ENCODE measurements at places on chromosomes 6 and 20.
A peak's percentile ranks its signal among the peaks of the same experiment; 100 is the strongest.

DNA sequence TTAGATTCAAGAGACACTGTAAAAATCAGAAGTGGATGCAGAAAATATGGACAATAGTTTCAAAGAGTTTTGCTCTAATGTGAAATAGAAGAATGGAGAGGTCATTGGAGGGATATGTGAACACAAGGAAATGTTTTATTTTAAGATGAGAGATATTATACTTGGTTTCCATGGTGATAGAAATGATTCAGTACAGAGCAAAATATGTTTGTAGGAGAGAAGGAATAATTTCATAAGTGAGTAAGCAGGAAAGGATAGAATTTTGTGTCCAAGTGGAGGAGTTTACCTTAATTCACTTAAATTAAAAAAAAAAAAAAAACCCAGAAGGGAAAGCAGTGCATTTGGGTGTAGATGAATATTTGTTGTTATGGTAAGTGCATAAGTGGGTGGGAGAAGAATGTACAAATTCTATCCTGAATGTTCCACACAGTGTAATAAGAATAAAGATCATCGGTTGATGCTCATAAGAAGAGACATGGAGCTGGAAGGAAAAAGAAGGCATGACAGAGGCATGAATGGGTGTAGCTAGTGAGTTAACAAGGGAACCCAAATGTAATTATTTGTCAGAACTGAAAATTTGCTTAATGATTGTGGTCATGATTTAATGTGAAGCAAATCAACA lies 688.9 kb upstream of the GJE1 start:
- no peaks in the 10 kb centered on the region for H3K27me3 ChIP-seq
- no peak overlapping the region for H3K27ac ChIP-seq
- H3K4me3 ChIP-seq, result no peak overlapping the region
- H3K4me1 ChIP-seq, result no peaks in the 10 kb centered on the region
- no peaks in the 10 kb centered on the region for H3K36me3 ChIP-seq

GRCh38 chr6:33380272-33380981 lies 11.2 kb upstream of the KIFC1 start:
- no peak overlapping the region for H3K27ac ChIP-seq
- no peaks in the 10 kb centered on the region for H3K36me3 ChIP-seq
- peaks cover 7% of the 10 kb centered on the region for H3K4me1 ChIP-seq
- no peak overlapping the region for H3K4me3 ChIP-seq

DNA sequence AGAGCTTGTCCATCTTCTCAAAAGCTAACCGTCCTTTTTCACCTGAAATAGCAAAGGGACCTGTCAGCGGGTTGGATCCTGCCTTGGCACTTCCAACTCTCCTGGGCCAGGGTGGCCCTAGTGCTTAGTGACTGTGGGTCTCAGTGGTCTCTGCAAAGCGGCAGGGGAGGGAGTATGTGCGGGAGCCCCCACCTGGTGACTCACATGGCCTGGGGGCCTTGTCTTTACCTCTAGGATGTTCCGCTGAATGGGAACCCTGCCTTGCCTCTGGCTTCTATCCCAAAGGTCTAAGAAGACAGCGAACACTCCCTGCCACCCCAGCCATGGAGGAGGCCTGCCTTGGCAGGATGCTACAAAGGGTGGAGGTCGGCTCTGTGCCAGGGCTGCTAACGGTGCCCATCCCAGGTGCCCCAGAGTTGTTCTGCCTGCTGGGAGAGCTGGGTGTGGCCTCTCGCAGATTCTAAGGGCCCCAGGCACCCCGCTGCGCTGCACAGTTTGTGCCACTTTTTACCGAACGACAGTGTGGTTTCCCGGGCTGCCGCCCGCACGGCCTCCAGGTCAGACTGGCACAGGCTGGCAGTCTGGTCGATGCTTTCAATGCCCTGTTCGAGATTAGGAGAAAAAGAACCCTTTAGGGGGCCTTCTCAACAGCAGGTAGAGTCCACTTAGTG lies 77.2 kb downstream of the PTPN1 start:
- peaks cover 2% of the 10 kb centered on the region for H3K4me1 ChIP-seq
- no peak overlapping the region for H3K4me3 ChIP-seq
- peaks cover 8% of the 10 kb centered on the region for H3K36me3 ChIP-seq
- no peak overlapping the region for H3K27ac ChIP-seq
- H3K27me3 ChIP-seq, result no peaks in the 10 kb centered on the region

- H3K4me1 ChIP-seq, result no peaks in the 10 kb centered on the region
- no peak for DNase-seq
- H3K27me3 ChIP-seq, result no peaks in the 10 kb centered on the region
- H3K36me3 ChIP-seq, result peaks cover 34% of the 10 kb centered on the region
- H3K27ac ChIP-seq, result no peak overlapping the region
Observed at GRCh38 chr6:132465530-132466485, 47.1 kb downstream of the STX7 start.

DNA sequence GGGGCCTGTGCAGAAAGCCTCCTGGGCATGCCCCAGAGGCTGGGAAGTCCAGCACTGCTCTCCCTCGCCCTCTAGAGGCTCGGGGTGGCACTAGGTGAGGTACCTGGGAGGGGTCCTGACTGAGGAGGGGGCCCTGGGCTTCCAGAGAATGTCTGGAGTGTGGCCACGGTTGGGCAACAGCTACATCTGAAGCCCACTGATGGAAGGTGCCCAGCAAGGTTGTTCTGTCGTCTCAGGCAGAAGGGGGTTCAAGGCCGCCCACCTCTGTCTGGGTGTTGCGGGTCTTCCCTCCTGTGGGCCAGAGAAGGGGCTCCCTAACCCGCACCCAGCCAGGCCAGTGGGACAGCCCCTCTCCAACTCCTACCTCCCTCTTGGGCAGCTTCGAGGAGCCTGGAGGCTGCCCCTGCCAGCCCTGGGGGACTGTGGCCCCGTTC lies 11.4 kb upstream of the VEGFA start:
- H3K36me3 ChIP-seq, result no peaks in the 10 kb centered on the region
- no peak overlapping the region for H3K4me3 ChIP-seq
- H3K27me3 ChIP-seq, result peaks cover 9% of the 10 kb centered on the region
- peak; percentile 83 for DNase-seq

- DNase-seq, result no peak
- H3K27me3 ChIP-seq, result no peaks in the 10 kb centered on the region
- no peak overlapping the region for H3K4me3 ChIP-seq
- H3K4me1 ChIP-seq, result peaks cover 4% of the 10 kb centered on the region
Observed at GRCh38 chr20:32648761-32649650, 24.7 kb downstream of the C20orf203 start.

GRCh38 chr20:47859278-47859677 lies 74.0 kb upstream of the SULF2 start:
- H3K36me3 ChIP-seq, result peaks cover 2% of the 10 kb centered on the region
- H3K27ac ChIP-seq, result no peak overlapping the region
- no peak for DNase-seq
- H3K4me3 ChIP-seq, result no peak overlapping the region

DNA sequence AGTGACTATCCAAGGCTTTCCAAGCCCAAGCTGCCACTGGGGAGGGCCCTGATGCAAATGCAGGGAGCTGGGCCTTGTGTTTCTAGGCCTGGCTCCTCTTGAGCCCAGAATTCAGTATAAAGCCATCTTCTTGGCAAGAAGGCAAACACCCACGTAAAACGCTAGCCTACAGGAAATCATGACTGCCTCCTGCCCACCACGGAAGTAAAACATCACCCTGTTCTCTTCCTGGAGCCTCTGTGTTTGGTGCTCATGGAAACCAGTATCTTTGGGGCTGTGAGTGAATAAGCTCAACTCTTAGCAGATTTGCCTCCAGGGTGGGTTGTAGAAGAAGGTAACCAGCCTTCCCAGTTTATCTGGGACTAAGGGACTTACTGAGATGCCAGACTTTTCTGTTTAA lies 271.0 kb downstream of the ZNF217 start:
- DNase-seq, result no peak
- H3K4me3 ChIP-seq, result no peak overlapping the region
- H3K36me3 ChIP-seq, result no peaks in the 10 kb centered on the region
- no peaks in the 10 kb centered on the region for H3K4me1 ChIP-seq

DNA sequence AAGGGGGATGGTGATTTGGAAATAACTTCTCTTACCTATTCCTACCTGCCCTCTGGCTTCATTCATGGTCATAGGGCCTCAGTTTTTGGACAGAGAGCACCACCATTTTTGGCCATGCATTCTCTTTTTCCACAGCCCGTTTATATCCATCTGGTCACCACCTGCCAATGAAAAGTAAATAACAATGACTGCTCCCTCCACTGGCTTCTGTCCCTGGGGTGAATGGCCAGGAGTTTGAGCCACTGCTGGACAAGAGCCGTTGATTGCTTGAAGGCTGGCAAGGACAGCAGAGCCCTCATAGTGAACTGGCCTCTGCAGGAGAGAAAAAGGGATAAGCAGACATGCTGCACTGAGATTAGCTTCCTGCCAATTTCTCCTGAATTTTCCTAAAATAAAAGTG lies 261.8 kb downstream of the ADGB start:
- H3K27ac ChIP-seq, result no peak overlapping the region
- H3K27me3 ChIP-seq, result no peaks in the 10 kb centered on the region
- H3K4me3 ChIP-seq, result no peak overlapping the region
- peaks cover 11% of the 10 kb centered on the region for H3K4me1 ChIP-seq
- no peak for DNase-seq

DNA sequence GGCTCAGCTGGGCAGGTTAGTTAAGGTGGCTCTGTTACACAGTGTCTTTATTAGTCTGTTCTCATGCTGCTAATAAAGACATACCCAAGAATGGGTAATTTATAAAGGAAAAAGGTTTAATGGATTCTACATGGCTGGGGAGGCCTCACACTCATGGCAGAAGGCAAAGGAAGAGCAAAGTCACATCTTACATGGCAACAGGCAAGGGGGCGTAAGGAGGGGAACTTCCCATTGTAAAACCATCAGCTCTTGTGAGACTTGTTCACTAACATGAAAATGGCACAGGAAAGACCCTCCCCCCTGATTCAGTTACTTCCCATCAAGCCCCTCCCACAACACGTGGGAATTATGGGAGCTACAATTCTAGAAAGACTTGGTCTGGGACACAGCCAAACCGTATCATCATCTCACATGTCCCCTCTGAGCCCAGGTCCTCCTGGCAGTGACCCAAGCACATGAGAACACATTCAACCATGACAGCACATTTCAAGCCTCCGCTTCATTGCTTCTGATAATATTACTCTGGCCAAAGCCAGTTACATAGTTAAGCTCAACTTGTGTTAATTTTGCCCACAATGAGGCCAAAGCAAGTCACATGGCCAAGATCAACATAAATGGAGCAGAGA lies 383.9 kb downstream of the PLCB1 start:
- no peaks in the 10 kb centered on the region for H3K36me3 ChIP-seq
- H3K27me3 ChIP-seq, result no peaks in the 10 kb centered on the region
- H3K4me1 ChIP-seq, result peaks cover 4% of the 10 kb centered on the region

DNA sequence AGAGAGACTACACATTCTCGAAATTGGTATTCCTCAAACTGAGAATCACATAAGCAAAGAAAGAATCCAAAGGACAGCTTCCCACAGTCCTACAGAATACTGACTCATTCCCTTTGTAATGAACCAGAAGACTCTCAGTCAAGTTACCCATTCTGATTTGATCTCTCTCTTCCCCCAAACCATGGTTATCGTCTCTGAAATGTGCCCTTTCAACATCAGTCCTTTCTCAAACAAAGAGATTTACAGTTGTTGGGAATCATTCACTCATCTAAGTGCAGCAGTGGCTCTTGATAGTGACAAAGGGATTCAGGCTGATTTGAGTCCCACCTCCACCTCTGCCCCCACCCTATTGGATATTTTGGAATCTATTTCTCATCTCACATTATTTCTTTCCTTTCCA lies 15.0 kb upstream of the RSPO3 start:
- no peak for DNase-seq
- H3K27me3 ChIP-seq, result peaks cover 34% of the 10 kb centered on the region
- H3K4me1 ChIP-seq, result no peaks in the 10 kb centered on the region
- H3K4me3 ChIP-seq, result no peak overlapping the region
- no peaks in the 10 kb centered on the region for H3K36me3 ChIP-seq

GRCh38 chr6:158999154-158999665 lies 792 bp downstream of the RSPH3 start:
- H3K27ac ChIP-seq, result peak overlapping the region; percentile 96
- H3K27me3 ChIP-seq, result no peaks in the 10 kb centered on the region
- H3K4me3 ChIP-seq, result peak overlapping the region; percentile 96

GRCh38 chr6:8236956-8237355 lies 134.6 kb upstream of the EEF1E1 start:
- H3K4me1 ChIP-seq, result peaks cover 4% of the 10 kb centered on the region
- H3K36me3 ChIP-seq, result no peaks in the 10 kb centered on the region
- H3K4me3 ChIP-seq, result no peak overlapping the region
- H3K27me3 ChIP-seq, result peaks cover 5% of the 10 kb centered on the region
- H3K27ac ChIP-seq, result no peak overlapping the region
- DNase-seq, result no peak

GRCh38 chr20:45372646-45373352 lies 5.3 kb downstream of the TP53TG5 start:
- H3K27ac ChIP-seq, result no peak overlapping the region
- no peak for DNase-seq
- H3K4me3 ChIP-seq, result no peak overlapping the region
- no peaks in the 10 kb centered on the region for H3K27me3 ChIP-seq
- H3K4me1 ChIP-seq, result no peaks in the 10 kb centered on the region

Data from chondrocyte (in vitro differentiated cells).